ENCODE measurements at places on chromosomes 13 and 19.

DNA sequence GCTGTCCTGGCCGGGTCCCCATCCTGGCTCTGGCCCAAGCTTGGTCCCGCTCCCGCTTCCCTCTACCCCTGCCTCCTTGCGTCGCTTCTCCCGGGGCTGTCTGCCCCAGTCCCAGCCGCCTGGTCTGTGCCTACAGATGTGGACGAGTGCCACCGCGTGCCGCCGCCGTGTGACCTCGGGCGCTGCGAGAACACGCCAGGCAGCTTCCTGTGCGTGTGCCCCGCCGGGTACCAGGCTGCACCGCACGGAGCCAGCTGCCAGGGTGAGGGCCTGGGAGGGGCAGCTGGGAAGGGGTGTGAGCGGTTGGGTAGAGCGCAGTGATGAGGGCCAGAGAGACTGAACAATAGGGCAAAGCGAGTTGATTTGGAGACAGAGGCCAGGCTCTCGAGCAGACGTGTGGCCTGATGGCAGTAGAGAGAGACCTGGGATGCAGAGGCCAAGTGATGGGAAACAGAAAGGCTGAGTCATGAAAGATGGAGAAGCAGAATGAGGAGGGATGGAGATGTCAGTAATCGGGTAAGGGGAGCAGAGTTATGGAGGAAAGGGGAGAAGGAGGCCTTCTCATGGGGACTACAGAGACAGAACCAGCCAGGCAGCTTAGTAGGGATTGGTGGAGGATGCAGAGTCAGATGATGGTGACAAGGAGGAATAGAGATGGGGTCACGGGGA is 9.4 kb downstream of the LTBP4 start:
- no peak for DNase-seq

DNA sequence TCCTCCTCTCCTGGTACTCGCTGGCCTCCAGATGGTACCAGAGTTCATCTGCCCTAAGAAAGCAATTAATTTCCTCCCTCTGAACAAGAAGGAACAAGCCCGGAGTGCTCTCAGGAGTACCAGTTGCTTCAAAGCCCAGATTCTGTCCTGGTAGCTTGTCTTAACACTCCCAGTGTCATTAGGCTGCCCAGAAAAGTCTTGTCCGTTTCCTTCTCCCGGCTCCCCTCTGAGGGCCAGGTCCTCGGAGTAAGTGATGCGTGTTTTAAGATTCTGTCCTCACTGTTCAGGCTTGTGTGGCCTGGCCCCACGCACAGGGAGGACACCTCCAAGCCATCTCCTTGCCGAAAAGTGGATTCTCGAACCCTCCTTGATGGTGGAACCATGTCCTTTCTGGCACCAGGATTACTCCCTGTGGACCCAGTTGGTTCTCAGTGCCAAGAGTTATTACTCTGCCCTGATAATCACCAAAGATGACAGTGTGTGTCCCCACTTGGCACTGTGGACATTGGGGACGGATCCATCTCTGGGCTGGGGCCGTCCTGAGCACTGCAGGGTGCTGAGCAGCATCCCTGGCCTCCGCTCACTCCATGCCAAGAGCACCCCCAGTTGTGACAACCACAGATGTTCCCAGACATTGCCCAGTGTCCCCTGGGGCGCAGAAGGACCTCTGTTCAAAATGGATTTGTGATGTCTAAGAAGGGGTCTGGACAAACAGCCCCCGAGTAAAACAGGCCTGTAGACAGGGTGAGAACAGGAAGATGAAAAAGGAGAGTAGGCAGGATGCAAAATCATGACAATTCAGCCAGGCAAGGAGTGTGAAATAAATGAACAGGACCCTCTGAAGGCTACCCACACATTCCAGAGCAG is 52.4 kb downstream of the RFX2 start:
- DNase-seq: no peak

DNA sequence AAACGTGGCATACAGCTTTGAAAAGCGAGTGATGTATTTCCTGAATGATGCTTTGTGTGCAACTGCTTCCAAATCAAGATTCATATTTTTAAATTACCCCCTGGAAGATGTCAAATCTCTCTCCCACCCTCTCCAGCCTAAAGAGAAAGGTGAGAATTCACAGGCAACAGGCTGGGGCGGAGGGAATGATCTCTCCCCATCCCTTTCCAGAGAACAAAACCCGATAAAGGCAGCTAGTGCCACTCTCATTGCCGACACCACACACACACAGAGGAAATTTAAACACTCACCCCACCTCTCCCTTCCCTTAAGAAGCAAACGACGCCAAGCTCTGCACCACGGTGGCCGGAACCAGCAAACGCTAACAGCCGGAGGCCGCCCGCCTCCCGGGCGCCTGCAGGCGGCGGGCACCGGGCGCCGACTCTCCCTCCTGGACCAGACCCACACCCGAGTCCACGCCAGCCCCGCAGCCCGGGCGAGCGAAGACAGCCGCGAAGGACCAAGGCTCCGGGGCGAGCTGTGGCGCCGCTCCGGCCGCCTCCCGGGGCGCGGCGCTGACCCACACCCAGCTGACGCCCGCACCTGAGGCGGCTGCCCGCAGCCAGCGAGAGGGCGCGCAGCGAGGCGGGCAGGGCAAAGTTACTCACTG is 477 bp downstream of the LNX2 start:
- peak; percentile 5 for DNase-seq

GRCh38 chr13:105365021-105365550 is 1170.4 kb downstream of the EFNB2 start:
- DNase-seq: no peak

DNA sequence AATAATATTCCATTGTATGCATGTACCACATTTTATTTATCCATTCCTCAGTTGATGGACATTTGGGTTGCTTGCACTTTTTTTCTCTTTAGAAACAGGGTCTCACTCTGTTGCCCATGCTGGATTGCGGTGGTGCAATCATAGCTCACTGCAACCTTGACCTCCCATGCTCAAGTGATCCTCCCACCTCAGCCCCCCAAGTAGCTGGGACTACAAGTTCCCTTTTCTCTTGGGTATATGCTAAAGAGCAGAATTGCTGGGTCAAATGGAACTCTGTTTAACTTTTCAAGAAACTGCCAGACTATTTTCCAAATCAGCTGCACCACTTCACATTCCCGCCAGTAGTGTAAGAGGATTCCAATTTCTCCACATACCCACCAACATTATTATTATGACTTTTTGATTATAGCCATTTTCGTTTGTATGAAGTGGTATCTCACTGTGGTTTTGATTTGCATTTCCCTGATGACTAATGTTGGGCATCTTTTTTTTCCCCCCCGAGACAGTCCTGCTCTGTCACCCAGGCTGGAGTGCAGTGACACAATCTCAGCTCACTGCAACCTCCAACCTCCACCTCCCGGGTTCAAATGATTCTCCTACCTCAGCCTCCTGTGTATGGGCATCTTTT is 7.6 kb upstream of the IPO5 start:
- no peak for DNase-seq

GRCh38 chr19:38975861-38976271 is 324 bp upstream of the FBXO17 start:
- no peak for DNase-seq

DNA sequence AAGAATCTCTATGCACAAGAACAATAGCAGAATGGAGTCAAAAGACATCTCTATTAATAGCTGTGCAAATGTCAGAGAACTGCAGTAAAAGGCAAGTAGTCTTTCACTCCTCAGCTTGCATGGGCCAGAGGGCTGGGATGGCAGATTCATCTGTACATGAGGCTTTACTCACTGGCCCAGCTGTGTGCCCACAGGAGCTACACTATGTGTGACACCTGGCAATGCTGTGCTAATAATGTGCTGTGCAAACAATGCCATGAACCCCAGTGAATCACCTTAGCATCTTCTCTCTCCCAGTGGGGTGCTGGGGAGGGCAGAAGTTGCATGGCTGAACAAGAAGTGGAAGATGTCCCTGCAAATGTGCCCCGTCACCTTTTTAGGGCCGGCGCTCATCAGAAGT is 73.1 kb downstream of the KL start:
- no peak for DNase-seq

- DNase-seq: no peak
Observed at GRCh38 chr19:1324806-1325567, 39.3 kb downstream of the EFNA2 start.

DNA sequence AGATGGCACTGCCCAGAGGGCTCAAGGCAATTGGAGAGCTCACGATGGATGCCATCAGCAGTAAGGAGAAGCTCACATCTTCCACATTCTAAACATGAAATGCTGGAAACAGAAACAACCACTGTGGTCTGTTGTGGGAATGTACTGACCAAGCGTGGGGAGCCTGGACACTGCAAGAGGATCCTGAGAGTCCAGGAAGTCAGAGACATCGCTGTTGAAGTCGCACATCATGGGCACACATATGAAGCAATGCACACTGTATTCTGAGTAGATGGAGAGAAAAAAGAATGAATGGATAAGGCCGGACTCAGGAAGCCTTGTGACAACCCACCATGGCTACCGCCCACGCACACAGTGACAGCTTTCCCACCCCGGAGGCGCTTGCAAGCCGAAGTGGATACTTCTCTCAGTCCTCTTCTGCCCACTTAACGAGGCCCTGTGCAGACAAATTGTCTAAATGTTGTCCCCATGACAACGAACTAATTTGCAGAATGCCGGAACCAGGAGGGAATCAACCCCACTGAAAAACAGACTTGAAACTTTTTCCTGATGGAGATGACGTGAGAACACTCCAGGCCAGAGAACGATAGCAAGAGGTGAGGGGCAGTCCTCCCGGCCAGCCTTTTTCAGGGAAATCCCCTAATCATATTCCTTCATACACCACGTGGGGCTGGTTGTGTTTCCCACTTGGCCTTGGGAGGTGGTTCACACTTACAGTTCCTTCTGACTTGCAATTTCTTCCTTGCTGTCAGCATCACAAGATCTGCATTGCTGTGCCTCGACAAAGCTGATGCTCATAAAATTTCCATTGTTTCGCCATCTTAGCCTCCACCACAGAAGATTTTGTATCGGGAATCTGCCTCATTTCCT is 109.6 kb upstream of the SERP2 start:
- DNase-seq: no peak

DNA sequence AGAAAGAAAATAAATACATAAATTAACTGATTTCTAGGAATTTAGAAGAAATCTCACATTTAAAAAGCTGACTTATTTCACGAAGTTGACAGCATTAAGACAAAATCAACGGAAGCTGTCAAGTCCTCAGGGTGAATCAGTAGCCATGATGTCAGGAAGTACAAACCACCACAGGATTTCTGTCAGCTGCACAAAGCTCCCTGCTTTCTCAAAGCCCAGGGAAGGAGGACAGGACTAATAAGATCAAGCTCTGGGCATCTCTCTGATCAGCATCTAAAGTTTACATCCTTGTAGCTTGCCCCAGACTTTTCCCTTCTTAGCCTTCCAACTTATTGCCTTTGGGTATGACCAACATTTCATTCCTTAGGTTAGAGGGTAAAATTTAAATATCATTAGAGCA is 9.4 kb downstream of the DCT start:
- DNase-seq: no peak

GRCh38 chr13:91323349-91323748 is 24.1 kb upstream of the MIR17HG start:
- DNase-seq: no peak

GRCh38 chr13:73738626-73739025 is 395.6 kb downstream of the KLF12 start:
- no peak for DNase-seq

DNA sequence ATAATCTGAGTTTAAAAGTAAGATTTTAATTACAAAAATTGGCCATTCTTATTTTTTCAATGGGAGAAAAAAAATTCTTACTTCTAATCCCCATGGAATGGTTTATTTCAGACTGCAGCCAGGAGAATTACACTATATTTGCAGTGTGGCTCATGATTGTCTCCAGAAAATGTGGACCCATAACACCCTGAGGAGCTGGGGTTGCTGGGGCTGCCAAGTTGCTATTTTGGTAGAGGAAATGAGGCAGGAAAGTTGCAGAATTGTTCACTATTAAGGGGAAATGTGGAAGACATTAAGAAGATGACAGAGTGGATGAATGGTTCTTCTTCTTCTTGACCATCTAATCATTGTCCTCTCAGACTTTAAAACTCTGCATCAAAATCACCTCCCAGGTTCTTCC is 4.6 kb upstream of the SCEL start:
- DNase-seq: no peak

DNA sequence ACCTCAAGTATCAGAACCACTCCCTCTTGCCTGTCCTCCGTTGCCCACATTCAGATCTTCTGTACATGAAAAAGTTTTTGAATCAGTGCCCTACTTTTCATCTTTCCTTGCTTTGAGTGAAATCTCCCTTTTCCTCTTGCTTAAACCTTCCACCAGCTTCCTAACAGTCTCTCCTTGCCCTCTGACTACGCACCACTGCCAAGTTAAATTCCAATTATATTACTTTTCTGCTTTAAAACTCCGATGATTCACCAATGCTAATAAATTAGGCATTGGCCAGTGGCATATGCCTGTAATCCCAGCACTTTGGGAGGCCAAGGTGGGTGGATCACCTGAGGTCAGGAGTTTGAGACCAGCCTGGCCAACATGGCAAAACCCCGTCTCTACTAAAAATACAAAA is 30.7 kb upstream of the RFXAP start:
- no peak for DNase-seq

- DNase-seq: no peak
Observed at GRCh38 chr13:27516103-27516502, 65.7 kb upstream of the MTIF3 start.

DNA sequence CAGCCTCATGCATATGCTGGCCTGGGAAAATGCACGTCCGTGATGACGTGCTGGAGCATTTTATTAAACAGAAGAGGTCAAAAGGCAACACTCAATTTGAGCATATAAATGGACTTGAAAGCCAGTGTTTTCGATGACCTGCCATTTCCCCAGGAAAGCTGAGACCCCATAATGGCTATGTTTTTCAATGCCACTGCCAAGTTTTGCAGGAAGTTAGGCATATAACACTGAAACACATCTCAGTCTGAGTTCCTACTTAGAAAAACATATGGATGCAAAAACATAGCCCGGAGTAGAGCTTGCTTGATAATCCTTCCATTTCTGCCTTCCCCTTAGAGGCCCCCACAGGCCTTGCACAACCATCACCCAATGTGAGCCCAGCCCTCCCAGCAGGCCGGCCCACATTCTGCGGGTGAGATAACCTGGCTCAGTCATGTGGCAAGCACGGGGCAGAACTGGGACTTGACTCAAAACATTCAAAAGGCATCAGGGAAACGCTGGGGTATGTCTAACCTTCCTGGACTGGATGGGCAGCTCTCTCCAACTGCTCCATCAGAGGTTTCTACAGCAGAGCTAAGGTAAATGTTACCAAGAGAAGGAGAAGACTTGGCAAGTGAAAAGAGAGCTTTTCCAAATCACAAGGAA is 24.9 kb downstream of the EPS15L1 start:
- DNase-seq: no peak

DNA sequence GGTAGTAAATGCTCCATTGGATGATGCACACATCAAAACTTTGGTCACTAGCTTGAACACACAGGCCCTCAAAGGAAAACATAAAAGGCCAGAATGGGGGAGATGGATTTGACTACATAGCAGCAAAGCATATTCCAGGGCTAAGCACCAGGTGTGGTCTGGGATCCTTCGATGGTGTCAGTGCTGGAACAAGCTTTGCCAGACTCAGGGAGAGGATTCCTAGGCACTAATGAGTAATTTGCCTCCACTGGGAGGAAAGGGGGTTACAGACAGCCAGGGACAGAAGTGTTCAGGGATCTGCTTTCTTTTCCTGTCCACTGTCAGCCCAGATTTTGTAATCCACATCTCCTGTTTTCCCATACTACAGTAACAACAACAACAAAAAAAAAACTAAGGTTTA is 157.2 kb upstream of the OBI1 start:
- DNase-seq: no peak

Data from activated CD4-positive, CD25-positive, alpha-beta regulatory T cell treated with anti-CD3 and anti-CD28 coated beads, Interleukin-2, amount 50 U/mL, for 16 hours (primary cell).